ENCODE measurements at places on chromosomes 1 and 21. TPM values are rescaled to one million over a fixed set of nuclear protein-coding genes. Genes with fewer than 3 reads are reported as not detected.

Gene FAM110D
- 0.82 TPM for total RNA-seq

- peak; percentile 33 for DNase-seq
Measured at GRCh38 chr1:15848143-15848928, 829 bp downstream of the SPEN start.

DNA sequence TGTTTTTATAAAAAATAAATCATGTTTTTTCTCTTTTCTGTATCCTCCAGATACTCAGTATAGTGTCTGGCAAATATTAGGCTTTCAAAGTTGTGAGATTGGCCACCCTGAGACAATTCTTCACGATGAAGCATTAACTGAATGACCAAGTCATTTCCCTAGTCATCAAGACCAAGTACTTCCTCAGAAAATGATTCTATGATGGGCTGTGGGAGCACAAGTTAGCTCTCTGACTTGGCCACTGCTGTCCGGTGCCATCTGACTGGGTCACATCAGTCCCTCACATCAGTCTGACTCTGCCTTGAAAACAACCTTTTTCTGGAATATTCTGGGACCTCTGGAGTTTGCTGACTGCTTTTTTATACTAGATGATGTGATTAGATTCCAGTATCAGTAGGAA lies 13.5 kb upstream of the YRDC start:
- DNase-seq = no peak

GRCh38 chr1:6596886-6597776 lies 5.5 kb downstream of the KLHL21 start:
- DNase-seq = no peak
